ENCODE measurements at places on chromosomes 1 and 21.

GRCh38 chr21:45032332-45032731 lies 42.0 kb upstream of the ADARB1 start:
- H3K4me1 ChIP-seq: peaks cover 29% of the 10 kb centered on the region
- H3K27me3 ChIP-seq: no peaks in the 10 kb centered on the region
- peak overlapping the region; percentile 82 for H3K27ac ChIP-seq

DNA sequence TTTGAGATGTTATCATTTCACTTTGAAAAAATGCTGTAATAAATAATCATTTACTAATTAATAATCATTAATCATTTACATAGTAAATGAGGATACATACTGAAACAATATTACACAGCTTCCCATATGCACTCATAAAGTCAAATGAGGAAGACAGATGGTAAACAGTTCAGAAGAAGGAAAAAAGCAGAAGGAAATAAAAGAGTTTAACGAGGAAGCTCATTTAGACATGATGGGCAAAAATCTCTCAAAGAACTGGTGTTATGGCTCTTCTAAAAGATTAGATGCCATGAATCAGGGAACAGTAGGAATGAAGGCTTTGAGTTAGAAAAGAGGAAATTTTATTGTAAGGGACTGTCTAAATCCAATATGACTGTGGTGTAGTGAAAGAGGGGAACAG lies 347.6 kb downstream of the PTPRC start:
- H3K27ac ChIP-seq: no peak overlapping the region
- no peak overlapping the region for H3K4me3 ChIP-seq
- H3K27me3 ChIP-seq: no peaks in the 10 kb centered on the region

- no peak overlapping the region for H3K27ac ChIP-seq
- no peak overlapping the region for H3K4me3 ChIP-seq
- no peaks in the 10 kb centered on the region for H3K36me3 ChIP-seq
- H3K4me1 ChIP-seq: no peaks in the 10 kb centered on the region
Observed at GRCh38 chr1:168751195-168751650, 22.2 kb upstream of the DPT start.

DNA sequence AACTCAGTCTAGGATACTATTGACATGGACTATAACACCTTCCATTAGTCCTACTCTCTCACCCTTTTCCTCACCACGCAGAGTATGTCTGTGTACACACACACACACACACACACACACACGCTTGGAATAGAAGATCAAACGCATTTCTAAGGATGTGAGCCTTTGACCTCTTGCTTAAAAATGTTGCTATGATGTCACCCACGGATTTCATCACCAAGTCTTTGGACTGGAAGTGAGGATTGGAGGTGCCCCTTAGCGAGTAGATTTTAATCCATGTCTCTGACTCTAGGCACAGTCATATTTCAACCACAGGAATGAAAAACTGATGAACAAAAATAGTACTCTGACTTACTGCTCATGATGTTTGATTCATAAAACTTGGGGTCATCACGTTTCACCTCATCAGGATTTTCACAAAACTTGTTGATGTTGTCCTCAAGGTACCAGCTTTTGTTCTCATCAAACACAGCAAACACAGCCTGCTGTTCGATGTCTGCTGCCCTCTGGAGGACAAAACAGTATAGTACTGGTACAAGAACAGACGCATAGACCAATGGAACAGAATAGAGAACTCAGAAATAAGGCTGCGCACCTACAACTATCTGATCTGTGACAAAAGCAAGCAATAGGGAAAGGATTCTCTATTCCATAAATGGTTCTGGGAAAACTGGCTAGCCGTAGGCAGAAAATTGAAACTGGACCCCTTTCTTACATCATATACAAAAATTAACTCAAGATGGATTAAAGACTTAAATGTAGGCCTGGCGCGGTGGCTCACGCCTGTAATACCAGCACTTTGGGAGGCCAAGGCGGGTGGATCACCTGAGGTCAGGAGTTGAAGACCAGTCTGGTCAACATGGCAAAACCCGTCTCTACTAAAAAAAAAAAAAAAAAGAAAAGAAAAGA lies 39.9 kb downstream of the F5 start:
- H3K27me3 ChIP-seq: no peaks in the 10 kb centered on the region
- DNase-seq: no peak
- H3K36me3 ChIP-seq: no peaks in the 10 kb centered on the region

DNA sequence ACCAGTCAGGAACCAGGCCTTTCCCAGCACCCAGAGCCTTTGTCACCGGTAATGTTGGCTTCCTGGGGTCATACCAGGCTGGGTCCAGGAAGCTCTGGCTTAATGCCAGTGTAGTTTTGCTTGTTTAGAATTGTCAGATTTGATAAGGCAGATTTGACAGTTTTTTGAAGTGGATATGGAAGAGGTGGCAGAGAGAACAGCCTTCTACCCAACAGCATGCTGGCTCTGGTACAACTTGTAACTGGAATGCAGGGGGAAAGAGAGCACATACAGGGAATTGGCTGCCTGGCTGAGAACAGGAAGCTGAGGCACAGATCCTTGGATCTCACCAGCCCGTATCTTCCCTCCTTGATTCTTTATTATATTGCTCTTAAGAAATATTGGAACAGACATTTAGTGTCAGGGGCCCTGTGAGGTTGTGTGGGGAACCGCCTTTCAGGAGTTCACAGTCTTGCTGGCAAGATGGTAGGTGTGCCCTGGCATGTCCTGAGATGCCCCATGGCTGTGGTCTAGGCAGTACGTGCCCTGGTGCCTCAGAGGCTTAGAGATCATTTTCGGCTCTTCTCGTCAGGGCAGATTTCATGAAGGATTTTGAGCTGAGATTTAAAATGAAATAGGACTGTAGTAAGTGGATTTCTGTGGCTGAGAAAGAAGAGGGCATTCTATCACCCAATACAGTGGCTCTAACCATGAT lies 227.0 kb downstream of the PBX1 start:
- no peaks in the 10 kb centered on the region for H3K27me3 ChIP-seq
- H3K36me3 ChIP-seq: no peaks in the 10 kb centered on the region
- peaks cover 28% of the 10 kb centered on the region for H3K4me1 ChIP-seq
- H3K27ac ChIP-seq: peak overlapping the region; percentile 60

DNA sequence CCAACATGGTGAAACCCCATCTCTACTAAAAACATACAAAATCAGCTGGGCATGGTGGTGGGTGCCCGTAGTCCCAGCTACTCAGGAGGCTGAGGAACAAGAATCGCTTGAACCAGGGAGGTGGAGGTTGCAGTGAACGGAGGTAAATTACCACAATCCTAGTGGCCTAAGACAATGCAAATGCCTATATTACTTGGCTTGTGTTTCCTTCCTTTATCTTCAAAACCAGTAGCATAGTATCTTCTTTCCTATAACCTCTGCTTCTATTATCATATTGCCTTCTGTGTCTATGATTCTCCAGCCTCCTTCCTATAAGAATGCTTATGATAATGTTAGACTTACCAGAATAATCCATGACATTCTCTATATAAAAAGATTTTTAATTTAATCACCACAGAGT lies 156.2 kb upstream of the RGS18 start:
- H3K4me3 ChIP-seq: no peak overlapping the region
- no peak for DNase-seq
- H3K4me1 ChIP-seq: no peaks in the 10 kb centered on the region

DNA sequence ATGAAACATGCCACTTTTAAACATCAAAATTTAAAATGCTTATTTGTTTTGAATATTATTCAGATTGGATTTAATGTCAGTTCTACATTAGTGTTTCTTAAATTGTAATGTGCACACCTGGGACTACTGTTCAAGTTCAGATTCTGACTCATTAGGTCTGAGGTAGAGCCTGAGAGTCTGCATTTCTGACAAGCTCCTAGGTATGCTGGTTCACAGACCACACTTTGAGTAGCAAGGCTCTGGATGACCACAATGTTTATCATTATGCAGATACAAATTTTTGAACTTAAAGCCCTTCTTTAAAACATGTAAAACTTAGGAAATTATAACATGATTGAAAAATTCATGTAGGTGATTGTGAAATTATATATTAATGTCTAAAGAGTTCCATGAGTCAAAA lies 40.2 kb downstream of the TTLL7 start:
- H3K4me3 ChIP-seq: no peak overlapping the region
- peaks cover 6% of the 10 kb centered on the region for H3K4me1 ChIP-seq
- no peak for DNase-seq
- no peak overlapping the region for H3K27ac ChIP-seq

GRCh38 chr1:111559736-111560279 lies 56.4 kb upstream of the ADORA3 start:
- H3K27me3 ChIP-seq: no peaks in the 10 kb centered on the region
- no peaks in the 10 kb centered on the region for H3K36me3 ChIP-seq
- no peaks in the 10 kb centered on the region for H3K4me1 ChIP-seq
- H3K4me3 ChIP-seq: no peak overlapping the region
- H3K27ac ChIP-seq: no peak overlapping the region

GRCh38 chr21:42746240-42746592 lies 92.8 kb downstream of the PDE9A start:
- no peaks in the 10 kb centered on the region for H3K4me1 ChIP-seq
- H3K4me3 ChIP-seq: no peak overlapping the region
- H3K27ac ChIP-seq: peak overlapping the region; percentile 82
- no peak for DNase-seq
- no peaks in the 10 kb centered on the region for H3K36me3 ChIP-seq

GRCh38 chr1:117631359-117632160 lies 25.7 kb downstream of the TENT5C start:
- H3K27me3 ChIP-seq: no peaks in the 10 kb centered on the region
- H3K4me1 ChIP-seq: peaks cover 6% of the 10 kb centered on the region
- no peaks in the 10 kb centered on the region for H3K36me3 ChIP-seq
- peak overlapping the region; percentile 7 for H3K27ac ChIP-seq
- DNase-seq: peak; percentile 63

DNA sequence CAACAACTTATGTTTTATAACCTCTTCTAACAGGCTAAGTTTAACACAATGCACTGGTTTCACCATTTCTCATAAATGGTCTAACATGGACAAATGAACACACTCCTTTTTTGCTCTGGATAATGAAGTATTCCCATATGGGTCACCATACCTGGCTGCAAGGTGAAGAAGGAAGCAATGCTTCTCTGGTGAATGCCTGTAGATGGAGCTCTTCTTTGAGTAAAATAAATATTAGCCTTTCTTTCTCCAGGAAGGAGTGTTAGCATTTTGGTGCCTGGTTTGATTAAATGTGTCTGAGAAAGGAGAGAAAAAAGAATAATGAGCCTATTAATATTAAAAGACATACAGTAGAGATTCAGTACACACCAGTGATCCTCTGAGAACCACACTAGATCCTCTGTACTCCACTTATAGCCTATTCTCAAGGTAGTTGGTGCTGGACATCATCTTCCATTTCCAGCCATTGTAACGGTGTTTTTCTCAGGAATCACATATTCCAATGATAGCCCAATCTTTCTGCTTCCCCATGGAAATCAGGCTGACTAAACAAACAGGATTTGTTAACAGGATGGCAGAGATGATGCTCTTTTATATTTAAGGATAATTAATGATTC lies 17.6 kb downstream of the MTFR1L start:
- peaks cover 19% of the 10 kb centered on the region for H3K36me3 ChIP-seq
- H3K4me3 ChIP-seq: no peak overlapping the region
- no peaks in the 10 kb centered on the region for H3K27me3 ChIP-seq
- no peak for DNase-seq
- no peaks in the 10 kb centered on the region for H3K4me1 ChIP-seq
- H3K27ac ChIP-seq: no peak overlapping the region

GRCh38 chr1:21700094-21700493 lies 30.9 kb upstream of the RAP1GAP start:
- no peak for DNase-seq
- no peaks in the 10 kb centered on the region for H3K27me3 ChIP-seq
- H3K36me3 ChIP-seq: peaks cover 7% of the 10 kb centered on the region
- no peak overlapping the region for H3K27ac ChIP-seq
- no peak overlapping the region for H3K4me3 ChIP-seq

DNA sequence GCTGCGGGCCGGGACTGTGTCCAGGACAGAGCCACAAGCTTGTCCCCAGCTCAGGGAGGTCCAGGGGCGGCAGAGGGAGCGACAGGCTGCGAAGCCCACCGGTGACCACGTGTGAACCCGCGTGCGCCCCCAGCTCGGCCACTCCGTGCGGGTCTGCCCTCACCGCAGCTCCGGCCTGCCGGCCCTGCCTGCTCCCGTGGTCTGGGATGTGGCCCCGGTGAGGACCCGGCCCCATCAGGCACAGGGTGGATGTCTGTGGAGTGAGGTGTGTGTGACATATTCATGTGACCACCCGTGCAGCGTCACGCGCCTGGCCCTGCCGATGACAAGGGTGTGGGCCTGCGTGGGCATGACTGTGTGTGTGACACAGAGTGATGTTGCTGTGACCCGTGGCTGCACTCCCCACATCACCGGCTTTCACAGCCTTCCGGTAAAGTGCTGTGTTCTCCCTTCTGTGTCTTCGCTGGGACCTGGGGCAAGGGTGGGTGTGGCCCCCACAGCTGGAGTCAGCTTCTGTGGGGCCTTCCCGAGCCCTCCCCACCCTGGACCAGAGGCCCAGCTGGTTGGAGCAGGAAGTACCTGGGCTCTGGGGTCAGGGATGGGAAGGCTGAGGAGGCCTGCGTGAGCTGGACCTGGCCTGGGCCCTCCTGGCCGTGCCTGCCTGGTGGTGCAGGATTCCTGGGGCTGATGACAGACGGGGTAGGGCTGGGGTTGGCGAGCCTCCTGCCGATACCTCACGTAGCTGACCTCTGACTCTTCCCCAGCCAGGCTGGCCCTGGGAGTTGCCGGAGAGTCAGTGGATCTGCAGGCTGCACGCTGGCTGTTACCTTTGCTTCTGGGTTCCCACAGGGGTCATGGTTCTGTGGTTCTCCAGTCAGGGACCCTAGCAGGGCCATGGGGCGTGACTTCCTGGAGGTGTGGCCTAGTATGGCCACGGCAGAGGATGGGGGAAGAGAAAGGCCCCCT lies 4.1 kb downstream of the RNF223 start:
- no peaks in the 10 kb centered on the region for H3K36me3 ChIP-seq
- H3K4me3 ChIP-seq: peak overlapping the region; percentile 59
- peaks cover 7% of the 10 kb centered on the region for H3K27me3 ChIP-seq
- H3K4me1 ChIP-seq: peaks cover 35% of the 10 kb centered on the region
- no peak overlapping the region for H3K27ac ChIP-seq

DNA sequence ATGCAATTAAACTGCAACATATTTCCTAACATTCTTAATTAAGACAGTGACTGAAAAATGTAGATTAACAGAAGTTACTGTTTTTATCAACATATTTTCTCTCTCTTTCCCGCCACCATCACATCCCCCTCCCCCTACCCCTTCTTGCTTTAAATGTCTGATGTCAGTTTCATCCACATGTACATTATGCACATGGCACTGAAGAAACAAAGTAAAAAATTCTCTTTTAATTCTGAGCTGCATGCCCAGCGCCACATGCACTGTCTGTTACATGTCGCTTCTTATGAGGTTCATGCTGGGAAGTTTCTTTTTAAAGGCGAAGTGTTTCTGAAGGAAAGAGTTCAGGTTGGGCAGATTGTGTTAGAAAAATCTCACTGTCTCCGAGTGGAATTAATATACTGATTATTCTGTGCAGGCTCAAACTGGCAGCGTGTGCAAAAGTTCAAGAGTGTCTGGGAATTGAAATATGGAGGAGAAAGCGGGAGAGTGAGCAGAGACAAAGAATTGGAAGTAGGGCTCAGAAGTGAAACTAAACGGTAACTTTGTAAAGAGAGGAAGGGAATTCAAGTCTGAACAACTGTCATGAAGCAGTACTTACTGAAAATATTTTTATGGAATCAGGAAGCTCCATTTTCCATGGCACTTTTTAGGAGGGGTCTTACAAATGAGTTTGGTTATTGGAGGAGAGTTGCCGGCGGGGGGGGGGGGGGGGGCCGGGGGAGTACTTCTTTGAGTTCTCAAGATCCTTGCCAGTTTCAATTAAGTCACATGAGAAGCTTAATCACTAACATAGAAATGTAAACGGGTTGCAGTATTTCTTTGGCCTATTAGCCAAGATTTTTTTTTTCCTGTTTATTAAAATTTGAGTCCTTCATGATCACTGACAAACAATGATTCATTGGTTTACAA lies 217.6 kb downstream of the SDCCAG8 start:
- no peak for DNase-seq
- H3K27ac ChIP-seq: no peak overlapping the region
- peaks cover 3% of the 10 kb centered on the region for H3K36me3 ChIP-seq

Data from upper lobe of left lung (tissue), 6 donors.